ENCODE measurements at places on chromosomes 5 and 9.

DNA sequence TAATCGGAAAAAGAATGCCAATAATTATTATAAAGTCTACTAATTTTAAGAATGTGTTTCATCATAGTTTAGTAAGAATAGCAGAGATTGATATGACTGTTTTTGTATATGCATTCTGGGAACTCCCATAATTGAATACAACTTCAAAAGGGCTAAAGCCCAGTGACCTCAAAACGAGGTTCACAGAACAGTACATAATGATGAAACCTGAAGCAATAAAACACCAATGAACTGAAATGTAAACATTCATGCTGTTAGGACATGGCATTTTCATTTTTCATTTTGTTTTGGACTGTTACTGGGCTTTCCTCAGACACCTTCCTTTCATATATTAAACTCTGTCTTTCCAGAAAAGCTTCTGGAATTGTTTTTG lies 684 bp upstream of the JMY start:
- H3K4me3 ChIP-seq, result peak overlapping the region; percentile 94
- H3K36me3 ChIP-seq, result no peaks in the 10 kb centered on the region
- H3K27me3 ChIP-seq, result peaks cover 43% of the 10 kb centered on the region
- peak overlapping the region; percentile 35 for H3K27ac ChIP-seq

DNA sequence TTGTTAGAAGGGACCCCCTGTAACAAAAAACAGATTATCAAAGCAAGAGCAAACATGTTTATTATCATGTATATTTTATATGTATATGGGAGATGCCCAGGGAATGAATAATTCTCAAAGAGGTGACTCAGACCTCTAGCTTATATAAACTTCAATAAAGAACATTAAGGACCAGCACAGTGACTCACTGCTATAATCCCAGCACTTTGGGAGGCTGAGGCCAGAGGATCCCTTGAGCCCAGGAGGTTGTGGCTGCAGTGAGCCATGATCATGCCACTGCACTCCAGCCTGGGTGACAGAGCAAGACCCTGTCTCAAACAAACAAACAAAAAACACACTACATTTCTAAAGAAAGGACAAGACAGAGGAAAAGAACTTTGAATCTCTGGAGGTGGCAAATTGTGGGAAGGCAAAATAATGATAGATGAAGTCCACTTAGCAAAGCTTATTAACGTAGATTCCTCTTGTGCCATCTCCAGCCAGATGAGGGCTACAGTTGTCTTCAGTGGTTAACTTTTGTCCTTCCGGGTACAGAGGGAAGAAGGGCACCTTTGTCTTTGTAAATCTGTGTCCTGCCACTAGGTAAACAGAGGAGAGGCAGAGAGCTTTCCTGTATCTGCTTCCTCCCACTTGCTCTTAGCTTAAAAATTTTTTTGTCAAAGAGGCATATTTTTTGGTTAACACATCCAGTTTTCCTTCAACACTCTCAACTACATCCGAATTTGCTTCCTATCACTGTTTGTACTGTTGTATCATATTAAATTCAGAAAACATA lies 7.5 kb upstream of the RFK start:
- DNase-seq, result no peak
- no peaks in the 10 kb centered on the region for H3K36me3 ChIP-seq
- H3K4me1 ChIP-seq, result peaks cover 6% of the 10 kb centered on the region

GRCh38 chr5:172640139-172640538 lies 924 bp upstream of the NEURL1B start:
- peaks cover 25% of the 10 kb centered on the region for H3K27me3 ChIP-seq
- H3K27ac ChIP-seq, result no peak overlapping the region
- H3K4me1 ChIP-seq, result peaks cover 19% of the 10 kb centered on the region
- no peak for DNase-seq
- H3K36me3 ChIP-seq, result no peaks in the 10 kb centered on the region

DNA sequence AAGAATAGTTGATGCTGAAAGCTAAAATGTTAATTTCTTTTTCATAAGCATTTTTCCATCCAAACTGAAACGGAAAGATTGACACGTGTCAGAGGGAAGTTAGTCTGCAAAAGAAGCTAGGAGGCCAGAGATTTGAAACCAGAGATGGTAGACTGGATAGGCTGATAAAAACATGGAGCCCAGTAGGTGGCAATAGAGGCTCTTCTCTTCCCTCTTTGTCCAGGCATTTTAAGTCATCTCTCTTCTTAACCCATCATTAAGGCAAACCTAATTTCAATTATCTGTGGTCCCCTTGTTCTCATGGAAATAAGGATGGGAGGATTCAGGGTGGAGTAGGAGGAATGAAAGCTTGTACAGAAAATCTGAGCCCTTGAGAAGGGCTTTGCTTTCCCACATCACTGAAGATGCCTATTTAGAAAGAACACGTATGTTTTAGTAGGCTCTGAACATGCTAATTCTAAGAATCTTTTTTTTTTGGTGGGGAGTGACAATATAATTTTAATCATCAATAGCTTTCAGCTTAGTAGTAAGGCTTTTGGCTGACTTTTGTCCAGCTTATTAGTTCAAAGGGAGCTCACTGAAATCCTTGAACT lies 66.6 kb downstream of the ZNF474 start:
- H3K27ac ChIP-seq, result no peak overlapping the region
- DNase-seq, result peak; percentile 12
- no peak overlapping the region for H3K4me3 ChIP-seq
- no peaks in the 10 kb centered on the region for H3K36me3 ChIP-seq

GRCh38 chr5:78326930-78327329 lies 32.4 kb upstream of the AP3B1 start:
- H3K27ac ChIP-seq, result no peak overlapping the region
- DNase-seq, result no peak
- H3K4me1 ChIP-seq, result peaks cover 11% of the 10 kb centered on the region
- H3K4me3 ChIP-seq, result no peak overlapping the region
- H3K36me3 ChIP-seq, result no peaks in the 10 kb centered on the region
- H3K27me3 ChIP-seq, result no peaks in the 10 kb centered on the region

- no peak overlapping the region for H3K4me3 ChIP-seq
- no peaks in the 10 kb centered on the region for H3K27me3 ChIP-seq
- peaks cover 24% of the 10 kb centered on the region for H3K36me3 ChIP-seq
- no peak overlapping the region for H3K27ac ChIP-seq
These were observed 36.4 kb upstream of the RAPGEF6 start for GRCh38 chr5:131671409-131671808.

GRCh38 chr9:131660466-131661405 lies 79.1 kb downstream of the RAPGEF1 start:
- H3K4me3 ChIP-seq, result no peak overlapping the region
- no peak for DNase-seq
- H3K36me3 ChIP-seq, result peaks cover 14% of the 10 kb centered on the region
- H3K27ac ChIP-seq, result peak overlapping the region; percentile 25

GRCh38 chr5:127886-128285 lies 35.9 kb downstream of the PLEKHG4B start:
- H3K4me1 ChIP-seq, result peaks cover 15% of the 10 kb centered on the region
- H3K36me3 ChIP-seq, result peaks cover 61% of the 10 kb centered on the region
- H3K27me3 ChIP-seq, result no peaks in the 10 kb centered on the region
- no peak overlapping the region for H3K4me3 ChIP-seq

GRCh38 chr5:69329905-69330489 lies 2.6 kb downstream of the CCDC125 start:
- no peaks in the 10 kb centered on the region for H3K36me3 ChIP-seq
- peaks cover 6% of the 10 kb centered on the region for H3K4me1 ChIP-seq
- no peak overlapping the region for H3K27ac ChIP-seq
- H3K27me3 ChIP-seq, result no peaks in the 10 kb centered on the region
- DNase-seq, result no peak

- no peak for DNase-seq
- H3K27ac ChIP-seq, result no peak overlapping the region
- H3K4me3 ChIP-seq, result no peak overlapping the region
- no peaks in the 10 kb centered on the region for H3K27me3 ChIP-seq
- peaks cover 4% of the 10 kb centered on the region for H3K4me1 ChIP-seq
These were observed 156.0 kb downstream of the MACROH2A1 start for GRCh38 chr5:135242866-135243555.

DNA sequence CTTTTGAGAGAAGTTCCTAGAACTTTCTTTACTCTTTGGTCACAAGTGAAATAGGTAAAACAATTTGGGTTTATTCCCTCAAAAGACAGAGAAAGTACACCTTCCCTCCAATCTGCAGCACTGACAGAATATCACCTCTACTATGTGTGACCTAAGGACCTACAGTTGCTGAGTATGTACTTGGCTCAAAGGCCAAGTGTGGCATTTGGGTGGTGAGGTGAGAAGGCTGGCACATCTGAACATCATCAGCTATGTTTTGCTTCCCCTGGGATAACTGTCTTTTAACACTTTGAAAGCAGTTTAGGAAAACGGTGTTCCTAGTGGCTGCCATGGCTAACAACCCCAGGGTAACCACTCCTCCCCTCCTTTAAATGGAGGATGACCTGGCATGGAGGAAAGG lies 17.6 kb downstream of the MIER3 start:
- H3K27me3 ChIP-seq, result no peaks in the 10 kb centered on the region
- H3K4me1 ChIP-seq, result no peaks in the 10 kb centered on the region
- no peak overlapping the region for H3K27ac ChIP-seq
- H3K4me3 ChIP-seq, result no peak overlapping the region
- H3K36me3 ChIP-seq, result peaks cover 11% of the 10 kb centered on the region
- DNase-seq, result no peak

DNA sequence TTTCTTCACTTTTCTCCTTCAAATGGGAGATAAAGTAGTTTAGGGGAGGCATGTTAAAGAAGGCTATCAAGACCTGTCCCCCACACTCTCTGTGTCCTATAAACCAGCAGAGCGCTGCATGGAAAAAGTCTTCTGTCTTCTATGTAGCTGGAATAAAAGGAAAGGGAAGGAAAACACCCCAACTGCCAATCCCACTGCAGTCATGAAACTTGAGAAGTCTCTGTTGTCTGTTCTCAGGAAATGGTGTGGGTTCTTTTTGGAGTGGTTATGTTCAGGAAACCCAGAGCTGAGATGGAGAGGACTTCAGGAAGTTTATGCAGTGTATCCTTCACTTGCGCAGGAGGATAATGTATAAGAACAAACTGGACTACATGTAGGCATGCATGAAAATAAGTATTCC lies 274.3 kb downstream of the GAS1 start:
- DNase-seq, result no peak
- peaks cover 25% of the 10 kb centered on the region for H3K4me1 ChIP-seq
- H3K4me3 ChIP-seq, result no peak overlapping the region
- H3K27me3 ChIP-seq, result no peaks in the 10 kb centered on the region
- H3K36me3 ChIP-seq, result no peaks in the 10 kb centered on the region
- no peak overlapping the region for H3K27ac ChIP-seq

DNA sequence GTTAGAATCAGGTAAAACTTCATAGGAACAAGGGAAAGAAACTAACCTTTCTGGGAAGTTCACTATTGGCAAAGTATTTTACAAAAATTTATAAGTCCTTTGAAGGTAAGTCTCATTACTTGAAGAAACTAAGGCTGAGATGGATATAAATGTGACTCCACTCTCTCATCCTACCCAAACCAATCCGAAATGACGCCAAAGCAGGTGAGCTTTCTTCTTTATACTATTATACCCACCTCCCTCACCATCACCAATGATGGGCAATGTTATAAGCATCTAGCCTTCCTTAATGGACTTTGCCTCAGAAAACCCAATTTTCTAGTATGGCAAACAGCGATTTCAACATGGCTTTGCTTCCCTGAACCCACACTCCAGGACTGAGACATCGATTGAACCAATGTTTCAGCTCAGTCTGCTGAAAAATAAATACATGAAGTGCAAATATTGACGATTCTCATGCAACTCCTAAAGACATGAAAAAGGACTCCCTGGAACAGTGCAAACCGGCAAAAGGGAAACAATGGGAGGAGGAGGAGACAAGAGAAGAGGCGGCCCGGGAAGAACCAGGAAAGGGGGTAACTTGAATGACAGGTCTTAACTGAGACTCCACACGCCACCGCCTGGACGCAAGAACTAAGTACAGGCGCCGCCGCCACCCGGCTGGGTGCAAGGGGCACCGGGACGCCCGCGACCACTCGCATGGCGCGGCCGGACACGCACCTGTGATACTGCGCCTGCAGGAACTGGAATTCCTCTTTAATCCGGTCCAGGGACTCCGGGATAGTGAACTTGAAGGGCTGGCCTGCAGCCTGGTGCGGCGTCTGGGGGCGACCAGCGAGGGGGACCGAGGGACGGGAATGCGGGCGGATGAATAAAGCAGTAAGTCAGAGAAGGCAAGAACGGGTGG lies 2.5 kb downstream of the TLE1 start:
- H3K4me1 ChIP-seq, result peaks cover 22% of the 10 kb centered on the region
- H3K27me3 ChIP-seq, result peaks cover 25% of the 10 kb centered on the region
- H3K36me3 ChIP-seq, result peaks cover 4% of the 10 kb centered on the region
- H3K27ac ChIP-seq, result peak overlapping the region; percentile 95
- H3K4me3 ChIP-seq, result no peak overlapping the region
- DNase-seq, result peak; percentile 76

- DNase-seq, result no peak
- peaks cover 15% of the 10 kb centered on the region for H3K4me1 ChIP-seq
- H3K4me3 ChIP-seq, result no peak overlapping the region
- no peaks in the 10 kb centered on the region for H3K27me3 ChIP-seq
These were observed 168.2 kb downstream of the ARHGAP26 start for GRCh38 chr5:142938266-142938880.

DNA sequence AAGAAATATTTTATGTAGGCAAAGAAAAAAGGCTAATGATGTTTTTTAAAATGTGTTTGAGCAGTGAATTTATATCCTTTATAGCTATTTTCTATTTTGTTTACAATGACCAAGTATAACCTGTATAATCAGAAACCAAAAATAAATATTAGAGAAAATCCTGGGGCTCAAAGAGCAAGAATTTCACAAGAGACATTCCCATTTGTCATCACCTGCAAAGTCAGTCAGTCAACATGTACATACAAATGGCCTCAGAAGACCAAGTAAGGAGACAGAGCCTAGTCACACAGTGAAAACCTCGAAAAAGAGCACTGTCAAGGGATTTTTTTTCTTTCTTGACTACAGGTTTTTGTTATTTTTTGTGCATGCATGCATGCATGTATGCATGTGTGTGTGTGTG lies 231.4 kb downstream of the GLIS3 start:
- no peak overlapping the region for H3K4me3 ChIP-seq
- no peaks in the 10 kb centered on the region for H3K36me3 ChIP-seq
- no peak overlapping the region for H3K27ac ChIP-seq
- H3K27me3 ChIP-seq, result no peaks in the 10 kb centered on the region
- H3K4me1 ChIP-seq, result peaks cover 10% of the 10 kb centered on the region
- no peak for DNase-seq

GRCh38 chr5:112883192-112883591 lies 22.1 kb downstream of the SRP19 start:
- no peak for DNase-seq
- no peaks in the 10 kb centered on the region for H3K4me1 ChIP-seq
- peaks cover 7% of the 10 kb centered on the region for H3K36me3 ChIP-seq
- H3K27me3 ChIP-seq, result no peaks in the 10 kb centered on the region
- H3K27ac ChIP-seq, result no peak overlapping the region

GRCh38 chr9:124809211-124809610 lies 32.3 kb downstream of the OLFML2A start:
- no peak for DNase-seq
- H3K27ac ChIP-seq, result peak overlapping the region; percentile 63
- H3K4me1 ChIP-seq, result peaks cover 28% of the 10 kb centered on the region
- H3K36me3 ChIP-seq, result no peaks in the 10 kb centered on the region
- no peak overlapping the region for H3K4me3 ChIP-seq

- no peaks in the 10 kb centered on the region for H3K4me1 ChIP-seq
- no peak overlapping the region for H3K27ac ChIP-seq
- DNase-seq, result no peak
- H3K27me3 ChIP-seq, result no peaks in the 10 kb centered on the region
These were observed 616.2 kb downstream of the DNAH5 start for GRCh38 chr5:13328316-13328715.
